Stimulated activated CD4-positive, alpha-beta T cell treated with anti-CD3 and anti-CD28 coated beads, TNF-alpha, amount 100 ng/mL, for 24 hours (primary cell): ENCODE measurements at places on chromosomes 3 and 15.

DNA sequence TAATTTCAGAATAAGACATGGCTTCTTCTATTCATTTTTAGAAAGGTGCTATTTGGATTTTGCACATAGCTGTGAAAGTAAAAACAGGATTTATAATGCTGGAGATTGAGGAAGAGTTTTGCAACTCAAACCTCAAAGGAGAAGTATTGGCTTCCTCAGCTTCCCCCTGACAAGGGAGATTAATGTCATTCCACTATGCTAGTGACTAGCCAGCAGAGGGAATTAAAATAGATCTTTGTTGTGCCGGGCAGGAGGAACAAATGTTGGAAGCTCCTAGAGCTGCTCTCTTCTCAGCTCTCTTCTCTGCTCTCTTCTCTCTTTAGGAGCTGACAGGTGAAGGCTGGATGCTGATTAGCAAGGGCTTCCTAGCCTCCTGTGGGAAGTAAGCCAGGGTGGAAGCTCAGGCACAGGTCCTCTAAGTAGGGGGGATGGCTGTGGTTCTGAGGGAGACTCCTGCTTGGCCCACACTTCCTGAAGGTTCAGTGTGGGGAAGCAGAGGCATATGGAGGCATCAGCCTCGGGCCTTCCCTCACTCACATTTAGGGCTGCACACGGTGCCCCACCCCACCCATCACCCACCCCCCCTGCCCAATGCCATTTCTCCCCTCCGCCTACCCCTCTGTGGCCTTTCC, 29.6 kb downstream of the CX3CR1 start:
- DNase-seq: no peak

DNA sequence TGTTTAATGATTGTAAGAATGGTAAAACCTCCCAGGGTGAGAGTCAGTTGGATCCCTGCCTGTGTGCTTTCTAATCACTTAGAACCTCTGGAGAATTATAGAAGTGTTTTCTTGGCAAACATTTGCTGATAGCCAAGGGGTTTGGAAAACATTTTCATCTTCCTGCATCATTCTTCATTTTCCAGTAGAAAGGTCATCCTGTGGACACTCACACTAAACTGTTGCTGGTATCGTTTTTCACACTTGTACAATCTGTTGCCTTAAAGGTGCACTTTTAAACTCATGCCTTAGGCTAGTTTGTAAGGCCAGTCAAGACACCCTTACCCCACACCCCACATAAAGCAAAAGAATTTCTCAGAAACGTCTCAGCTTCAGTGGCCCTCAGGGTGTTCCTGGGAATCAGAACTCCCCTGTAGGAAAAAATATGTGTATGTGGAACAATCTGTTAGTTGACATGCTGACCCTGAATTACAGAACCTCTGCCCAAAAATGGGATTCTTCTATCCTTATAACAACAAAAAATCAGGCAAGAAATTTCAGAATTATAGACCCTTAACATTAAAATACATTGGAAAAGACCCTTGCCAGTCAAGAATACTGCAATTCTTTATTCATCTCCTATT, 5.8 kb upstream of the PLD1 start:
- DNase-seq: no peak

DNA sequence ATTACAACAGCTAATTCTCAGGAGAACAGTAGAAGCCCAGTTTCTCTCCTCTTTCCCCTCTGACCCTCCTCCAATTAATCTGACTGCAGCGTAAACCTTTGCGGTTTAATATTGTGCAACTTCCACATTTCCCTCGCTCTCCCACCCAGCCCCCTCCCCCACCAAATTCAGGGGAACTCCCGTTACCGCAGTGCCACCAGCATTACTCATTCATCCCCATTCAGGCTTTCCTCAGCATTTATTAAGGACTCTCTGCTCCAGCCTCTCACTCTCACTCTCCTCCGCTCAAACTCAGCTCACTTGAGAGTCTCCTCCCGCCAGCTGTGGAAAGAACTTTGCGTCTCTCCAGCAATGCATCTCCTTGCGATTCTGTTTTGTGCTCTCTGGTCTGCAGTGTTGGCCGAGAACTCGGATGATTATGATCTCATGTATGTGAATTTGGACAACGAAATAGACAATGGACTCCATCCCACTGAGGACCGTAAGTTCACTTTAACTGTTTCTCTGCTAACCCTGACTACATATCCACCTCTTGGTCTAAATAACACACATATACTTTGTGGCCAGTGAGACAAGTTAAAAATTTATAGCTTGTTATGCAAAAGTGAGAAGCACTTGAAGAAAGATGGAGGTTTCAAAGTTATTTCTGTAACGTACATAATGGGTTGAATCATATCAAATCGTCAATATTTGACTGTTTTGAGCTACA, at the start of gene PTX3:
PTX3 (plus strand) TSS at position 268 of the 709 bp plus-strand sequence; CDS start at position 352, 84 bp downstream.
- DNase-seq: peak; percentile 21

- DNase-seq: no peak
Measured at GRCh38 chr3:182925330-182925943, 54.9 kb downstream of the DCUN1D1 start.

DNA sequence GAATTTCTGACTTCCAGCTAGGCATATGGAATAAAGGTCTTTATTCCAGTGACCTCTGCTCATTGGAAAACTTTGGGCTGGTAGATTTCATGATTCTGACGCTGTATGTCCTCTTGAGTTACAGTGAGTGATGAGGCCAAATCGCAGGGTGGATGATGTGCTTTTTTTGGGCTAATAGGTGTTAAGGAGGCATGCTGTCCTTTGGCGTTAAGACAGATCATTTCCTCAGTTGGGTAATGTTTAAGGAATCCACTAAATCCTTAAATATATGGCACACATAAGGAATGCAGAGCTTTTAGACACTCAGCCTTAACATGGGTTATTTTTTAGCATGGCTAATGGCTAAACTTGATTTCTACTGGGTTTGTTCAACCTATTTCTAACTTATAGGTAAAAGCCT, 87.9 kb downstream of the LPP start:
- DNase-seq: no peak

GRCh38 chr3:31817411-31817966, 163.6 kb downstream of the OSBPL10 start:
- DNase-seq: no peak

GRCh38 chr3:177960014-177960413, 576.2 kb upstream of the KCNMB2 start:
- DNase-seq: no peak

- no peak for DNase-seq
Measured at GRCh38 chr15:78234515-78235040, at the start of gene ACSBG1. Gene ACSBG1 (minus strand): TSS chr15:78234565. CDS start chr15:78234501, 64 bp downstream.

DNA sequence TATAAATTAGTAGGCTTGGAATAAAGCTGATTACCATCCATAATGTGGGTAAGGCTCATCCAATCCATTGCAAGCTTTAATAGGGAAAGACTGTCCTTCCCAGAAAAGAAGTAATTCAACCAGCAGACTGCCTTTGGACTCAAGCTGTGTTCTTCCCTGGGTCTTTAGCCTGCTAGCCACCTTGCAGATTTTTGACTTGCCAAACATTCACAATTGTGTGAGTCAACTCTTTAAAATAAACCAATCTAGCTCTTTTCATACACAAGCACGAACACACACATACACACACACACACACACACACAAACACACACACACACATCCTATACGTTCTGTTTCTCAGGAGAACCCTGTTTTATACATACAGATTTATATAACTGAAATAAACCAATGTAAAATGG, 248.1 kb downstream of the NAALADL2 start:
- no peak for DNase-seq

DNA sequence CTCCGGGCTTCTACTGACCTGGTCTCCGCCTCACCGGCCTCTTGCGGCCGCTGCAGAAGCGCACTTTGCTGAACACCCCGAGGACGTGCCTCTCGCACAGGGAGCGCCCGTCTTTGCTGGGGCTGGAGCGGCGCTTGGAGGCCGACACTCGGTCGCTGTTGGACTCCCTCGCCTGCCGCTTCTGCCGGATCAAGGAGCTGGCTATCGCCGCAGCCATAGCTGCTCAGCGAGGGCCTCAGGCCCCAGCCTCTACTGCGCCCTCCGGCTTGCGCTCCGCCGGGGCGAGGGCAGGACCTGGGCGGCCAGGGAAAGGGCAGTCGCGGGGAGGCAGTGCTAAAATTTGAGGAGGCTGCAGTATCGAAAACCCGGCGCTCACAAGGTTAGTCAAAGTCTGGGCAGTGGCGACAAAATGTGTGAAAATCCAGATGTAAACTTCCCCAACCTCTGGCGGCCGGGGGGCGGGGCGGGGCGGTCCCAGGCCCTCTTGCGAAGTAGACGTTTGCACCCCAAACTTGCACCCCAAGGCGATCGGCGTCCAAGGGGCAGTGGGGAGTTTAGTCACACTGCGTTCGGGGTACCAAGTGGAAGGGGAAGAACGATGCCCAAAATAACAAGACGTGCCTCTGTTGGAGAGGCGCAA, 319.2 kb downstream of the FGF12 start:
- no peak for DNase-seq

DNA sequence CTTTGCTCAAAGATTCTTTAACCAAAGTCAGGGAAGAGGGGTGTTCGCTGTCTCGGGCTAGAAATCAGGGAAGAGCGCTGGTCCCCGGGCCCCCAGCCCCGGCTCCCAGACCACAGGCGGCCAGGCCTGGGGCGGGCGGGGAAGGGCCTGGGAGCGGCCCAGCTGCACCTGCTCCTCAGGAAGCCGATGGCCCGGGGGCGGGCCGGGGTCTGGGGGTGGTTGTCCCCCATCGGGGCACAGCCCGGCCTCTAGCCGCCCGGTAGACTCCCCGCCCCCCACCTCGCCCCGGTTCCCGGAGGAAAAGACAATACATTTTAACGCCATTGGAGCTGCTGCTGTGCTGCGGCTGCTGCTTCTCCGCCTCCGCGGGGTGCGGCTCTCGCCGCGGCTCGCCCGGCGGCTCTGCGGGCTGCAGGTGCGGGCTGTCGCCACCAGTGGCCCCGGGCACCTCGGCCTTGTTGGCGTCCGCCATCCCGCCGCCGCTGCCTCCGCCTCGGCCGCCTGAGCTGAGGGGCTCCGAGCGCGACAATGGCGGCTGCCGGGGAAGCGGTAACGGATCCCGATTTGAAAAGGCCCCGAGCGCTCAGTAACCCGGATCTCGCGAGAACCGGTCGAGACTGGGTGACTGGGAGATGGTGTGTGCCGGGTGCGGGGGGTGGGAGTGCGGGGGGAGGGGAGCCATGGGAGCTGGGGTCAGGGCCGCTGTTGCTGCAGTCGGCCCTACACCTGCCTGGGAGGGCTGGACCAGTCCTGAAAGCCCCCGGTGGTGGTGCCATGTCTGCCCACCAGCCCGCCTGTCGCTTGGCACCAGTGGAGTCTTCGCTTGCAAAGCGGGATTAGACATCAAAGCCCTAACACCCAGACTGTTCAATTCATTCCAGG, at the start of gene MYEF2:
MYEF2 (minus strand) TSS at position 530 of the 882 bp plus-strand sequence; CDS start at position 472, 58 bp downstream.
- DNase-seq: peak; percentile 40

DNA sequence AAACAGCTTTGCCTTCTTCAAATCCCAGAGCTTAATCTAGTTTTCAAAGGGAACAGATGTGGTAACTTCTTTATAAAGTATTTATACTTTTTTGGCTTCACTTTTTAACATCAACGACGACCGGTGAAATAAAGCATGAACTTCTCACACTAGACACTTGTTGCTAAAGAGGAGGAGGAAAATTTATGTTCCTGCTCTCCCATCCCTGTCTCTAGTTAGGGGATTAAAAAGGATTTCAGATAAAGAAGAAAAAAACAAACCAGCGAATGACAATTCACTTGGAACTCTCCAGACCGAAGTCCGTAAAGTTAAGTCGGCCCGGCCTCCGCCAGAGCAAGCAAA, 672 bp downstream of the NEDD4 start:
- no peak for DNase-seq
